ENCODE measurements at places on chromosomes 11 and 22. TPM values are rescaled to one million over a fixed set of nuclear protein-coding genes. Genes with fewer than 3 reads are reported as not detected.

The ANO1 gene
- not detected for total RNA-seq

The SYTL2 gene
- total RNA-seq, result 13.9 TPM

The MMP3 gene
- total RNA-seq, result not detected

The PLEKHB1 gene
- total RNA-seq, result 1.5 TPM

The CSNK2A3 gene
- total RNA-seq, result 1.1 TPM

The TRIM49 gene
- total RNA-seq, result not detected

The C11orf91 gene
- total RNA-seq, result not detected

The WT1 gene
- not detected for total RNA-seq

The BARX2 gene
- 4.7 TPM for total RNA-seq

The PRDM11 gene
- 1.4 TPM for total RNA-seq

The OR5P2 gene
- not detected for total RNA-seq

The MMP27 gene
- total RNA-seq, result not detected

The KCNJ11 gene
- total RNA-seq, result 0.85 TPM

The MRGPRX3 gene
- not detected for total RNA-seq

The OLFML1 gene
- total RNA-seq, result not detected

The AGBL2 gene
- 4.5 TPM for total RNA-seq

The DUSP8 gene
- total RNA-seq, result 1.6 TPM

The EFEMP2 gene
- 9.1 TPM for total RNA-seq

The DDT gene
- total RNA-seq, result 106 TPM

The SLC43A3 gene
- total RNA-seq, result 255 TPM

The BATF2 gene
- total RNA-seq, result 0.09 TPM

The PDE2A gene
- total RNA-seq, result 0.33 TPM

The H19 gene
- total RNA-seq, result not detected

The CREB3L1 gene
- 0.17 TPM for total RNA-seq

The LTO1 gene
- total RNA-seq, result 29.3 TPM

The SLC37A2 gene
- total RNA-seq, result 0.07 TPM

The CHADL gene
- total RNA-seq, result 0.47 TPM

The UBQLN3 gene
- not detected for total RNA-seq

The HOATZ gene
- total RNA-seq, result not detected

The KIAA0930 gene
- 45.3 TPM for total RNA-seq

The BAIAP2L2 gene
- 0.45 TPM for total RNA-seq

The LUZP2 gene
- not detected for total RNA-seq

The NFAM1 gene
- 0.05 TPM for total RNA-seq

The MMP8 gene
- total RNA-seq, result not detected

The CRACR2B gene
- 1.5 TPM for total RNA-seq

The FOSL1 gene
- total RNA-seq, result 32.1 TPM

The NOL12 gene
- 67.9 TPM for total RNA-seq

The PSMC3 gene
- total RNA-seq, result 230 TPM

The ROBO4 gene
- not detected for total RNA-seq

The FERMT3 gene
- total RNA-seq, result 200 TPM

The MMP20 gene
- total RNA-seq, result not detected

The OR52A1 gene
- total RNA-seq, result not detected

The OR4C16 gene
- total RNA-seq, result not detected

The CCDC188 gene
- 0.14 TPM for total RNA-seq

The PGA3 gene
- total RNA-seq, result not detected

The DTX4 gene
- 0.47 TPM for total RNA-seq

The RNF121 gene
- total RNA-seq, result 56.4 TPM

The NKAPD1 gene
- total RNA-seq, result 27.0 TPM

The MUC6 gene
- total RNA-seq, result not detected

The NXPE1 gene
- not detected for total RNA-seq

The KRTAP5-7 gene
- not detected for total RNA-seq

The CRYAB gene
- total RNA-seq, result not detected

The SCO2 gene
- 5.3 TPM for total RNA-seq

The MS4A15 gene
- total RNA-seq, result not detected

The LMO1 gene
- not detected for total RNA-seq

The PDGFB gene
- 2.3 TPM for total RNA-seq

The CD248 gene
- total RNA-seq, result not detected

The GP1BB gene
- total RNA-seq, result not detected
